NCI-H1694 (cell line): ENCODE measurements at places on chromosomes 2 and 18.

- no peak for DNase-seq
Measured at GRCh38 chr2:159712929-159713420, 669 bp downstream of the MARCHF7 start.

DNA sequence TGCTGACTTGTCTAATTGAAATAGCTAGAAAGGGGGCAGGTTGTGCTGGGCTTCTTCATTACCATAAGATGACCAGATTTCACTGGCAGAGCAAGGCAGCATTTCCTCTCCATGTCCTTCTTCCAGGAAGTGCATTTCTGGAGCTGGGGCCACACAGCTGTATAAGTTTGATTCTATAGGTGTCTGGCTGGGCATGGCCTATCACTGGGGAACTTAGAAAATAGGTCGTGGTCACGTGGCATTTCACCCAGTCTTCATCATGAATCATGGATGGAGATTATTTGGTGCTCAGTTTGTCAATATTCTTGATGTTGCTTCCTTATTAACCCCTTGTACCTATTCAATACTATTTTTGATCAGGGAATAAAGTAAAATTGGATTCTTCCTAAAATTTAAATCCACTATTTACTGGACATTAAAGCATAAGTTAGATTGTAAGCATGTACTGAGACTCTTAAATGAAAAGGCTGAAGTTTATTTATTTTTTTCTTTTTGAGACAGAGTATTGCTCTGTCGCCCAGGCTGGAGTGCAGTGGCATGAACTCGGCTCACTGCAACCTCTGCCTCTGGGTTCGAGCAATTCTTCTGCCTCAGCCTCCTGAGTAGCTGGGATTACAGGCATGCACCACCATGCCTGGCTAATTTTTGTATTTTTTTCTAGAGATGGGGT, 49.5 kb upstream of the TMEM87B start:
- DNase-seq = no peak

DNA sequence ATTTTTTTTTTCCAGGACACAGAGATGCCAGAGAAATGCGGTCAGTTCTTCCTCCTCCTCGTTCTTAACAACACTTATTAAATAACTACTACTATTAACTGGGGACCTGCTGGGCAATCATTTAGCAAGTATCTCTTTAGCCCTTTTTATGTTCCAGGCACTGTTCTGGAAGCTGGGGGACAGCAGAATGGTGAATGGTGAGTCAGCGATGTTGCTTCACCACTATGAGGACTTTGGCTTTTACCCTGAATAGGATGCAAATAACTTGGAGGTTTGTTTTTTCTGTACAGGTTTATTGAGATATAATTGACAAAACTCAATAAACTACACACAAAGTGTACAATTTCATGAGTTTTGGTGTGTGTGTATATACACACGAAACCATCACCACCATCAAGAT, 179.9 kb upstream of the MSH6 start:
- no peak for DNase-seq

DNA sequence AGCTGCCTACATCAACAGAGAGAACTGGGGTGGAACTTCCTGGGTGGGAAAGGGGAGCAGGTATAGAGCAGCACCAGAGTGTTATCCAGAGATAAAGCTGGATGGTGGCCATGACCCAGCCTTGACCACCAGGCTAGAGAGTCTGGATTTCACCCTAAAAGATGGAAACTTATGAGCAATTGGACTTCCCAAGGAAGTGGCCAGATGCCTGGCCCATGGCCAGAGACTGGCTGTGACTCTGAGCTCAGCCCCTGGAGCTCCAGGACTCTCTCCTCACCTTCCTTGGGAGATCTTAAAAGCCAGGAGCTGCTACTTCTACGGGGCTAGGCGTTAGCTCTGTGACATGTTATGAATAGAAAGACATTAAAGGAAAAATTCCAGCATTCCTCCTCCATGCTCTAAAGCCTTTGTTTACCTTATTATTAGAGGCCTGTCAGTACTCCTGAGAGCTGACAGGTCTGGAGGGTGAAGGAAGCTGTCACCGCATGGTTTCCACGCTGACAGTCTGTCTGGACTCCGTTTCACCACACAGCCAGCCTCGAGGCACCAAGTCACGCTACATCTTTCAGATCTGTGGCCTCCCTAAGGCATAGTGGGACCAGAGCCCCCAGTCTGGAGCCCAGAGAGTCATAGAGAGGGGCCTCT, 260.0 kb upstream of the SIX2 start:
- DNase-seq = no peak

DNA sequence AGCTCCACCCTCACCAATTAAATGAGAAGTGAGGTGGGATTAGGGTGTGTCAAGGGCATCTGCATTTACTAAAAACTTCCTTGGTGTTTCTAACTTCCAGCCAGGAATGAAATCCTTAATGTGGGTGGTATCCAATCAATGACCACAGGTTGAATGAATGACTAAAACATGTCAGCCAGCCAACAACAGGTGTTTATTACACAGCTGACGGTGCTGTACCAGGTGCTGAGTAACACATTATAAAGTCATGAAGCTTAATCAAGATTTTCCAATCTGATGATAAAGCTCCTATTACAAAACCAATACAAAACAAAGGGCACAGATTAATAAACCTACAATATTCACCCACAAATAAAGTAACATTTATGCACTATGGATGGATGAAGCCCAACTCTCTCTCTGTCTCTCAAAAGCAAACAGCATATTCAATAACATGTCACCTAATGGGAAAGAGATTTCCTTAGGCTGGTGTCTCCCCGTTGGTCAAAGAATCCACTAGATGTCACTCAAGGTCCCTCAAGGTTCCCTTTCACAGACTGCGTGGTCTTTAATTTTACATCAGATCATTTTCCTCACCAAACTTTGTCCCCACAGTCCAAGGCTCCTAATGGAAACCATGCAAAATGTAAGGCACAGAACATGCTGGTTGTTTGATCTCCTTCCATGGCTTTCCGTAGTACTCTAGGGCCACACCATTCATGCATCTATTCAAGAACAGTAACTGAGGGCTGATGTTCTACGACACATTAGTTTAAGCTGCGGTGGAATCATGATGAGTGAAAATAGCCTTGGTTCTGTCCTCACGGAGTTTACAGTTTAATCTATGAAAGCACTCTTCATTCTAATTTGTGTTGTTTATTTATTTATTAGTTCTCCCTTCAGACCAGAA, 6.4 kb upstream of the PTPN4 start:
- peak; percentile 23 for DNase-seq

- DNase-seq = no peak
Measured at GRCh38 chr2:119233326-119234020, 9.8 kb downstream of the STEAP3 start.

DNA sequence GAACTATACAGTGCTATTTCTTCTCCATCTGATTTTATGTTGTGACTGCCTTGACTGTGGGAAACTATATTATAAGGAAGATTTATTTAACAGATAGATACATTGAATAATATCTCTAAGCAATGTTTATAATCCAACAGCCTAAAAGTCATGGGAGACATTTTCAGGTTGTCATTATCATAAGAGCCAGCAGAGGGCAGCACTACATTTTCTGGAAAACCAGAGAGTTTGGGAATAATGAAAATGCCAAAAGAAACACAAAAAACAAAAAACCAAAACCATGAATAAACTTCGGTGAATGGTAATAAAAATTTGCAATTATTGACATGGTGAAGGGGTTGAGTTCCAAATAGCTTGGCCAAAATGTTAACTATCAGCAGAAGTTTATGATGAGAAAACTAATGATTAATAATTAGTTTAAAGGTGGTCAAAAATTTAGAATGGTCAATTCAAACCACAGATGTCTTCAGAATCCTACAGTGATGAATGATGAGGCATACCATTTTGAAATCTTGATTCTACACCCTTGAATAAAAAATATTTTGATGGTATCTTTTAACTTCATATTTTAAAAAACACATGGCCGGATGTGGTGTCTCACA, 4.7 kb downstream of the EEF1B2 start:
- peak; percentile 38 for DNase-seq

- DNase-seq = no peak
Measured at GRCh38 chr2:133574620-133575019, 6.4 kb upstream of the NCKAP5 start.
